CD4-positive, alpha-beta T cell treated with Interleukin-6 at 100 ng/mL for 8 hours (primary cell): ENCODE measurements at places on chromosomes 5 and 9.

DNA sequence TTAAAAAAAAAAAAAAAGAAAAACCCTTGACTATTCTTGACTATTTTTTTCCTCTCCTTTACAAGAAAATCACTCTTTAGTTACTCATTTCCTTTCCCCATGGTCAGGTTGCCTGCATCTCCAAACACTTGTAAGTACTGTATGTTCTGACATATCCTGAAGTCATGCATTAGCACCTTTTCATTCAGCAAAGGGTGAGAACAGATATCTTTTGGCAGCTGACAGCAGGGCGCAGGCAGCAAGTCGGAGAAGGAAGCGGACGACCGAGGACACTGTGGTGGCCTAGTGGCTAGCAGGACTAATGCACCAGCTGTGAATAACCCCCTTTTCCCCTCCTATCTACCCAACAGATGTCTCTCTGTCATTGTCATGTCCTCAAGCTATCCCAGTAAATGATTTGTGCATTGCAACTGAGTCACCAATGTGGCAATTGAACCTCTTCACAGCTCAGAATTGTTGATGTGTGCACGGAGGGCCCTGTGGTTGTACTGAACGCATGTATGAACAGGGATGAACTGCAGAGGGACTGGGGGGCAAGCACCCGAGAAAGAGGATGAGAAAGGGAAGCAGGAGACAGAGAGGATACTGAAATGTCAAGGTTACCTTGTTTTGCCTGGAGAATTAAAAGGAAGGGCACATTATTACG lies 996.0 kb upstream of the ARRDC3 start:
- no peak for DNase-seq

- no peak for DNase-seq
Measured at GRCh38 chr5:24714746-24715145, 70.0 kb upstream of the CDH10 start.

DNA sequence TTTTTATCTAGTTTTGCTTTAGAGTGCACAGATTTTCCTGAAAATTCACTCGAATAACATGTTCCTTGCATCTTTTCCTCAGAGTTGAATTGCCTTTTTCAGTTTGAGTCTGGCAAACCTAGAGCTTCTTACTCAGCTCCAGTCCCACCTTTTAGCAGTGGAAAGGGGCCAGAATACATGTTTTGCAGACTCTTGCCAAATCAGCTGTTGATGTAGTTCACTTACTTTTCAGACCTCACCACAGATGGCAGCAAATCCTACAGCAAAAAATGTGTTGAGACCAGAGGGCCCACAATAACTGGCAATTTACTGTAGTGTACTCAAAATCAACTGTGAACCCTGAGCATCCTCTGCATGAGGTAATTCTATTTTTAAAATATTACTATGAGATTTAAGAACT lies 545.2 kb upstream of the ACO1 start:
- no peak for DNase-seq

- DNase-seq: no peak
Measured at GRCh38 chr5:52077941-52078815, 694.9 kb downstream of the ISL1 start.

DNA sequence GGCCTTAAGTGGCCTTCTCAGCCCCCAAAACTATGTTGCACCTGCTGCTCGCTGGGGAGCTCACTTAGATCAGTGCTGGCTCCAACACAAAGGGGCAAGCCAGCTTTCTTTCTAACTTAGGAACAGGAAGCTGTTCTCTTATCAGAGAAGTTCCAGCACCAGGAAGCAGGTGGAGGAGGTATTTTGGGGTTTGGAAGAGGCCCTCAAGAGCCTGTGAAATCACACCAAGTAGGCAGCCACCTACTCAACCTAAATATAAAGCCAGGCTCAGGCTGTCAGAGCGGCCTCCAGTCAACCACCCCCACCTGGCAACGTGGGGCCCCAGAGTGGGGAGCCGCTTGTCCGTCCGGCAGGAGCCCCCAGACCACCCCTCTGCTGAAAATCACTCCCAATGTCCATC lies 152.8 kb downstream of the OLFM1 start:
- no peak for DNase-seq
